ENCODE measurements at places on chromosomes 7 and 10.

DNA sequence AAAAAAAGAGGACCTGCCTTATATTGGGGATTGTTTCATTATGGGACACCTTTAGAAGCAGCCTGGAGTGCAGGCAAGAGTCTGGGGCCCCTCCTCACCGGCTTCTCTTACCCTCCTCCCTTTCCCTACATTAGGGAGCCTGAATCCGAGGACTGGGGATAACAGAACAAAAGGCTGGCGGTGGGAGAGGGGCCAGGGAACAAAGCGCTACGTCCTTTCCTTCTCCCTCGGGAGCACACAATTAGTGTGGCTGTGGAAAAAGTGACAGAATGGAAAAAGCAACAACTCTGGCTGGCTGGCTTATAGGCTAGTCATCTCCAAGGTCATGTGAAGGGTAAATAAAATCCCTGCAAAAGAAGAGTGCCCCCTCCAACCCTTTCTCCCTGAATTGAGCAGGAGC is 74.7 kb downstream of the LSM5 start:
- DNase-seq, result no peak

DNA sequence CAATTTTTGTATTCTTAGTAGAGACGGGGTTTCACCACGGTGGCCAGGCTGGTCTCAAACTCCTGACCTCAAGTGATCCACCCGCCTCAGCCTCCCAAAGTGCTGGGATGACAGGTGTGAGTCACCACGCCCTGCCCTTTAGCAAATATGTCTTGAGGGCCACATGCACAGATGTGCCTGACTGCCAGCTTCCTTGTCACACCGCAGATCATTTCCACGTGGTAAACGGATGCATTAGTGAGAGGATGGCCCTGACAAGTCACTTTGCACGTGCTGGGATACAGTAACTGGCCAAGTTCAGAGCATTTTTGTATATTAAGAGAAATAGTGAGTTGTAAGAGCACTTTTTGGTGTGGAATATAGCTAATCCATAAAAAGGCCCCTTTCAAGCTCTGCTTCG is 44.3 kb upstream of the FAM180A start:
- DNase-seq, result no peak

DNA sequence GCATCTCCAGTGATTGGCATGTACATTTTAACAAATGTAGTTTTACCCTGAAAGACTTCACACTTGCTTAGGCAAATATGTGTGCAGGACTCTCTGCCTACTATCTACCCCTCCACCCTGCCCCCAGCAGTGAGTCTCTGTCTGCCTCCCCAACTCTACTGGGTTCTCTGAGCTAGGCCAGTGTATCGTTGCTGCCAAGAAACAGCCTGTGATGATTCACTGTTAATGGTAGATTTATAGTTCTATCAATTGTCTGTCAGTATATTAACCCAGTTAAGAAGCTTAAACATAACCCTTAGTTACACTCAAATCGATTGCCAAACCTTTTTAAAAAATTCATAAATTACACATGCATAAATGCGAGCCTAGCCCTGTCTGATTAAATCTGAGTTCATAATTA is 137.0 kb downstream of the SND1 start:
- DNase-seq, result no peak

DNA sequence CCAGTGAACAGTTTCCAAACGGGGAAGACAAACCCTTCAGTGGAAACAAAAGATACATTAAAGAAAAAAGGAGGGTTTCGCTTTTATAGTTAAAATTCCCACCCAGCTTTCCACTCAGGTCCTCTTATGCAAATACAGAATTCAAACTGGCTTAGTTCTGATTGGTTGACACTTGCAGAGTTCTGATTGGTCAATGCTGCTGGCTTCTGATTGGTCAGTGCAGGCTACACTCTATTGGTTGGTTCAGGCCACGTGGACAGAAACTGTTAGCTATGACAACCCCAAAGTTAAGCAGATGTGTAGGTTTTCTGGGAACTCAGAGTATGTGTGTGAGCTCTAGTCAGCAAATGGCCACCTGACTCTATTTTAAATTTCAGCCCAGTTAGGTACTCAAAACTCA is 80.0 kb downstream of the FBXL13 start:
- no peak for DNase-seq

DNA sequence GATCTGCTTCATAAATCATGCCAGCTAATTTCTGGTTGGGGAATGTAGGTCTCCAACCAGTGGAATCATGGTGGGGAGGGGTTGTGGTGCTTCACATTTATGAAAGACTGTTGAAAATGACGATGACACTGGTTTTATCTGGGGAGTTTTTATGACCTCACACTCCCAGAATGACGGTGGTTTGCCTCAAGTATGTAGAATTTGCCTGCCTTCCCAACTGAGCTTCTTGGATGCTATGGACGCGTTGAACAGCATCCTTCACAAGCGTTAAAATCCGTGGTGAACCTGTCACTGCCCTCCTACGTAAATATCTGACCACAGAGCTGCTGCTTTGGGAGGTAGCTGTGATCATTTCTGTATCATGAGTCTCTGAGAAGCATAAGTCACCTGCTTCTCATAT is 3.3 kb downstream of the INSYN2A start:
- no peak for DNase-seq

DNA sequence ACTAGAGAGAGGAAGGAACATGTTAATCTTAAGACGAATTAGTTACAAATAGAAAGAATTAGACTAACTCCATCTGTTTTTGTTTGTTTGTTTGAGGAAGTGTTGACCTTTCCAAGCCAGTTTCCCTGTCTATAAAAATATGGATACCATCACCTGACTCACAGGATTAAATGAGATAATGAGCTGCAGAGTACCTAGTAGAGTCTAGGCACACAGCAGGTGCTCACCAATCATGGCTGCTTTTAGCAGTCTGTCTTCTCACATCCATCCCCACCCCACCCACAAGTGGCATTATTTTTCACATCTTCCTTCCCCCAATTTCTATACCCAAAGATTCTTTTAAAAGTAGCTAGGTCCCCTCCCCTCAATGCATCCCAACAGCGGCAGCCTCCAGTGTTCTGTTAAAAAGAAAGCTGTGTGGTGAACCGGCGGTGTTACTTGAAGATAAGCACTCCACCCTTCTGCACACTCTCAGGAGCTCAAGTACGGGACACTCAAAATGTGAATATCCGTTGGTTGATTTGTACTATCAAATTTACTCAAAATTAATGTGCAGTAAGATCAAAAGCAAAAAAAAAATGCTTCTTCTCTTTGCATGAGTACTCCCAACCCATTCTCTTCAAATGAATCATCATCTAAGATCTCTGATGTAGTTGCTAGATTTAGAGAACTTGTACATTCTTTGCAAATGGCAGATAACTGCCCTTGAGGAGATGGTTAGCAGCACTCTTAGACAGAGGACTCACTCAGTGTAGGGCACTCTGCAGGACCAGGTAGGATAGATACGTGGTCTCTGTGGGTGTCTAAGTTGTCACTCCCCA is 145.4 kb upstream of the ASAH2 start:
- DNase-seq, result no peak

- DNase-seq, result no peak
These were observed 31.7 kb downstream of the MKX start for GRCh38 chr10:27713941-27714340.

GRCh38 chr10:3814838-3815220 is 29.8 kb upstream of the KLF6 start:
- no peak for DNase-seq

GRCh38 chr10:20890491-20891337 is 6.4 kb downstream of the NEBL start:
- no peak for DNase-seq

DNA sequence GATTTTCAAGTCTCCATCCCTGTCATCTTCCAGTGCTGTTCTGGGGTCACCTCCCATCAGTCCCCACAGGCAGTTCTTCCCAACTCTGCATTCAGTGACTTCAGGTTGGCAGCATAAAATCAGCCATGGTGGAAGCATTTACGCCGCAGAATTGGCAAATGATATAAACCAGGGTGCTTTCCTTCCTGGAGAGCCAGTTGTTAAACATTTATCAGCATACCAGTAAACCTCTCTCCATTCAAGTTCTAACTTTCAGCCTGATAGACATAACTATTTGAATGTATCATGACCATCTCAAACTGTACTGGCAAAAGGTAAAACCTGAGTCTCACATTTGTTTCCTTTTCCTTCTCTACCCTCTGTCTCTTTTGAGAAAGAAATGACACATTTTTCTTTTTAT is 69.7 kb upstream of the ITPRID1 start:
- no peak for DNase-seq

DNA sequence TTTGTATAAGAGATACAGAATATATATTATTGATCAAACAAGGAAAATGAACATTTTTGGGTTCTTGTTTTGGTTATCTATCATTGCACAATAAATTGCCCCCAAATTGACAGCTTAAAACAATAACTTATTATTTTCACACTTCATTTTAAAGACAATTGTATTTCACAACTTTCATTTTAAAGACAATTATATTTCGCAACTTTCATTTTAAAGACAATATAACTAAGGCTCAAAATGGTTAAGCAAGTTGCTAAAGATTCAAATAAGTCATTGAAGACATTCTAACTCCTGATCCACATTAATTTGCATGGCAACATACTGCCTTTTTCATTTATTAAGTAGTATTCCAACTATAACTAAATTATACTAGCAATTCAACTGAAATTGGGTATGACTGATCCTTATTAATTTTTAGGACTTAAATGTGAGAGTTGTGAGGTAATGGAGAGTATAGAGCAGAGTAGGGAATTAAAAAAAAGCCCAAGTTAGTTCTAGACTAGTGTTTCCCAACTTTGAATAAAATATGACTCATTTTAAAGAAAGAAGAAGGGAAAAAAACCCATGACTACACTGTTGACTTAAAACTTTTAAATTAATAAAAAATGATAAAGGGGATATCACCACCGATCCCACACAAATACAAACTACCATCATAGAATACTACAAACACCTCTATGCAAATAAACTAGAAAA is 9.9 kb upstream of the STEAP2 start:
- no peak for DNase-seq

GRCh38 chr7:85924062-85924461 is 719.6 kb upstream of the GRM3 start:
- DNase-seq, result no peak

GRCh38 chr7:69162326-69162725 is 435.9 kb upstream of the AUTS2 start:
- no peak for DNase-seq

- DNase-seq, result no peak
These were observed 273.7 kb downstream of the SEMA3D start for GRCh38 chr7:84912993-84913635.

GRCh38 chr10:71323407-71323806 is 4.3 kb downstream of the SLC29A3 start:
- DNase-seq, result no peak

DNA sequence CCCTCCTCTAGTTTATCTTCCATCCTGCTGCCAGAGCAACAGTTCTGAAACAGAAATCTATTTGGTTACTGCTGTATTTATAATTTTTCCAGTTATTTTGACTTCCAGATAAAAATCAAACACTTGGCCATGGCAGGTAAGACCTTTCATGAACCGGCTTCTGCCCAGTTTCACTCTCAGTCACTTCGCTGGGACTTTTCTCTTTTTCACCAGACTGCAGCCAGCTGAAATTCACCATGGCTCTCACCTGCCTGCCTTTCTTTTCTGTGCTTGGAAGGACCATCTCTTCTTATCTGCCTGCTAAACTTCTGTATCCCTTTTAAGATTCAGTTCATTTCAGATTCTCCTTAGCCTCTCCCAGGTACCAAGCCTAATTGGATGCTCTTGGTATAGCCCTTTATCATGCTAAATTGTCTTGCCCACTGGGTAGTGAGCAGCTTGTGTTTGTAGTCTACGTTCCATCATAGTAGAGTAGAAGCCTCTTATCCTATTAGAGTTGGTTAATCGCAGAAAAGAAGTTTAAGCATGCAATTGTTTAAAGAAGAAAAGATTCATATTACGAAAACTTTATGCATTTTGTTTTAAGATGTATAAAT is 71.7 kb downstream of the TAF3 start:
- DNase-seq, result no peak

- DNase-seq, result no peak
These were observed 70.3 kb upstream of the FAM3C start for GRCh38 chr7:121466455-121466854.

DNA sequence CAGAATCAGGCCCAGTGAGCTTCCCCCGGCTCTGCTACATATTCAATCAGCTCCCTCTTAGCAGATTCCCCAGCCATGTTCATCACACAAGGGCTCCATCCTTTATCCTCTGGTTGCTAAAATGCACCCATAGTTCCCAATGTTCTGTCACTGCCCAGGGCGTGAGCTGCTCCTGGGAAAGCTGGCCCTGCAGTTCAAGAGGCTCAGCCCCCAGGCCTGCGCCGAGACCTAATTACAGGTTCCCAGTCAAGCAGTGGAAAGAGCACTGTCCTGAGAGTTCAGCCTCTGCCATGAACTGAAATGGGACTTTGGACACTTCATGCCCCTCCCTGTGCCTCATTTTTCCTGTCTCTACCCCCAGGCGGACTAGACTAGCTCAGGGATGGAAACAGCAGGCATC is 75.6 kb downstream of the GPR26 start:
- no peak for DNase-seq

DNA sequence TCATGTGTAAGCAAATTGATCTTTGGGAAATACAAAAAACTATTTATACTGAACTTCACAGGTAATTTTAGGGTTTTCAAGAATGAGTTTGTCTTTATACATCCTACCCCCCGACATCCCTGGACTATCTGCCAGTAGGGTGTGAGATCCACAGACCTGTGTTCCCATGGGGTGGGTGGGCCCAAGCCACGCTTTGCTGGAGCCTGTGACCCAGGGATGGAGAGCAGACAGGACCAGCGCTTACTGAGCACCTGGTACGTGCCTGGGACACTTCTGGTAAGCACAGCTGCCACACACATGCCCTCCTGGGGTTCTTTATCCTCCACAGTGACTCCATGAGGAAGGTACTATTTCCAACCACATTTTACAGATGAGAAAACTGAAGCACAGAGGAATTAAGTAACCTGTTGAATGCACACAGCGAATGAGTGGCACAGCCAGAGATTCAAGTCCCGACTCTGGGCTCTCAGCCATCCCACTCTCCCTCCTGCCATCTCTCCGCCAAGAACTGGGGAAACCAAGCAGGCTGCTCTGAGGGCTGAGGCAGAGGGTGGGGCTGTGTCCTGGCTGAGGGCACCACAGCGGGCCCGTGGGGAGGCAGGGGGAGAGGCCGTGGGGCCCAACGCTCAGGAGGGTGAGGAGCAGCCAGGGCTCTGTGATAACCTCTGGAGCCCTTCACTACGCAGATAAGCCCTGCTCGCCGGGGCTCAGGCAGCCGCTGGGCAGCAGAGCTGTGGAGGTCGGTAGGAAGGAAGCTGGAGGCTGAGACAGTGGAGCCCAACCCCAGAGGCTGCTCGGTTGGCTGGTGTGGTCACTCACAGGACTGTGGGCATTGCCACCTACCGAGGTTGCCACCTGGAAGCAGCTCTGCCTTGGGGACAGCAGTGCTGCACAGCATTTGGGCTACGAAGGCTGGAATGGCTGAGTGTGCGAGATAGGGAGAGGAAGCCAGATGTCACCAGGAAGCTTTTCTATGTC is 124.2 kb downstream of the ARHGAP22 start:
- DNase-seq, result no peak
